Neural progenitor cell (in vitro differentiated cells): ENCODE measurements at places on chromosomes 7 and 10. TPM values are rescaled to one million over a fixed set of nuclear protein-coding genes. Genes with fewer than 3 reads are reported as not detected.

The FAM237B gene
- total RNA-seq: not detected in 2 replicates

GRCh38 chr10:70773461-70773860 is 11.7 kb downstream of the TBATA start:
- no peaks in the 10 kb centered on the region for H3K36me3 ChIP-seq
- H3K4me3 ChIP-seq: no peak overlapping the region
- no peak for DNase-seq
- no peaks in the 10 kb centered on the region for H3K4me1 ChIP-seq
- H3K27ac ChIP-seq: no peak overlapping the region
- H3K27me3 ChIP-seq: no peaks in the 10 kb centered on the region

- H3K27ac ChIP-seq: no peak overlapping the region
- no peaks in the 10 kb centered on the region for H3K27me3 ChIP-seq
- H3K4me3 ChIP-seq: no peak overlapping the region
- H3K4me1 ChIP-seq: peaks cover 36% of the 10 kb centered on the region
- no peak for DNase-seq
Observed at GRCh38 chr10:74924251-74924963, 98.0 kb downstream of the KAT6B start.

DNA sequence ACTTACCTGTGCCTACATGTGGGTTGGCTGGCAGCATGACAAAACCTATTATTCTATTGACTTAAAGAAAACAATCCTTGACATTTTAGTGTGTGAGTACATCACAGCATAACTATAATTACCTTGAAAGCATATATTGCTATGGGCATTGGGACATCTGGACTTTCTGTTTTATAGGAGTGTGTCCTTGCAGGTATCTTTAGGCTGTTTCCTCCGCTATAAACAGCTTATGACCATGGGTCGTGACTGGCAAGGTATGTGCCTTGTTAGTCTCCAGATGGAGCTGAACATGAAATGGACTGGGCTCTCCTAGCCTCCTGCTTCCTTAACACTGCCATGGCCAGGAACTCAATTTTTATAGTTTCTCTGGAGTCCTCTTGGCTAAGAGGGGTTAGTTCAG is 317.4 kb upstream of the COBL start:
- H3K4me3 ChIP-seq: no peak overlapping the region
- H3K4me1 ChIP-seq: peaks cover 11% of the 10 kb centered on the region
- no peaks in the 10 kb centered on the region for H3K36me3 ChIP-seq
- DNase-seq: no peak

- no peak for DNase-seq
- H3K4me1 ChIP-seq: no peaks in the 10 kb centered on the region
- no peaks in the 10 kb centered on the region for H3K36me3 ChIP-seq
- no peak overlapping the region for H3K27ac ChIP-seq
- no peaks in the 10 kb centered on the region for H3K27me3 ChIP-seq
- no peak overlapping the region for H3K4me3 ChIP-seq
Observed at GRCh38 chr7:57423768-57424167, 26.2 kb upstream of the ZNF716 start.
